ENCODE measurements at places on chromosomes 3 and 15.

GRCh38 chr3:33659856-33660434, 58.1 kb downstream of the CLASP2 start:
- ATAC-seq, result no peak
- peak overlapping the region; percentile 76 for H3K27ac ChIP-seq
- H3K4me1 ChIP-seq, result peaks cover 16% of the 10 kb centered on the region
- H3K36me3 ChIP-seq, result no peaks in the 10 kb centered on the region
- H3K27me3 ChIP-seq, result no peaks in the 10 kb centered on the region
- peak overlapping the region; percentile 51 for H3K4me3 ChIP-seq

DNA sequence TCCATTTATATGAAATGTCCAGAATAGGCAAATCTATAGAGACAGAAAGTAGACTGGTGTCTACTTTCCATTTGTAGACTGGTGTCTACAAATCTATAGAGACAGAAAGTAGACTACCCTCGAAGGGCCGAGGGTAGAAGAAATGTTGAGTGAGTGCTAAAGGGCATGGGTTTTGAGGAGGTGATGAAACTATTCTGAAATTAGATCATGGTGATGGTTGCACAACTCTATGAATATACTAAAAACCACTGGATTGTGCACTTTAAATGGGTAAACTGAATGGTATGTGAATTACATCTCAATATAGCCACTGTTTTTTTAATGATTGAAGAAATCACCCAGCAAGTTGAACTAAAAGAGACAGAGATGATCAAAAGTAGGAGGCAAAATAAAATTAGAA, 27.9 kb downstream of the TP53BP1 start:
- H3K4me3 ChIP-seq, result no peak overlapping the region
- H3K27me3 ChIP-seq, result no peaks in the 10 kb centered on the region
- H3K4me1 ChIP-seq, result no peaks in the 10 kb centered on the region
- ATAC-seq, result no peak

- H3K36me3 ChIP-seq, result no peaks in the 10 kb centered on the region
- no peaks in the 10 kb centered on the region for H3K4me1 ChIP-seq
- H3K4me3 ChIP-seq, result no peak overlapping the region
- no peaks in the 10 kb centered on the region for H3K27me3 ChIP-seq
- ATAC-seq, result no peak
Observed at GRCh38 chr3:104629038-104629437, 737.7 kb upstream of the ALCAM start.

GRCh38 chr3:124260206-124260915, 268.4 kb upstream of the ROPN1 start:
- H3K27me3 ChIP-seq, result no peaks in the 10 kb centered on the region
- H3K36me3 ChIP-seq, result no peaks in the 10 kb centered on the region
- peak; percentile 94 for ATAC-seq
- no peak overlapping the region for H3K4me3 ChIP-seq
- peaks cover 23% of the 10 kb centered on the region for H3K4me1 ChIP-seq

DNA sequence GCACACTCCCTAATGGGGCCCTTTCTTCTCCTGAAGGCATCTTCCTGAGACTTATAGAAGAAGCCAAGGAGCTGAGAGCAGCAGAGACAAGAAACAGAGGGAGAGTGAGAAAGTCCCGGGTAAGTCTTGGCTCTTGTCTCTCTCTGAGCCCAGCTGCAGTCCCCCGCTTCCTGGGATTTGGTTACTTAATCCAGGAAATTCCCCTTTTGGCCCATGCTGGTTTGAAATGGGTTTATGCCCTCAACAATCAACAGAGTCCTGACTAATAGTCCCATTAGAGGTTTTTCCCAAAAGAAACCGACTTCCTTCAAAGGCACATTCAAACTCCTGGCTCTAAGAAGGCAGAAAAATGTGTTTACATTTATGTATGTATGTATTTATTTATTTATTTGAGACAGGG, 22.0 kb downstream of the TMEM158 start:
- H3K36me3 ChIP-seq, result no peaks in the 10 kb centered on the region
- H3K27ac ChIP-seq, result no peak overlapping the region
- no peaks in the 10 kb centered on the region for H3K4me1 ChIP-seq
- no peak for ATAC-seq

DNA sequence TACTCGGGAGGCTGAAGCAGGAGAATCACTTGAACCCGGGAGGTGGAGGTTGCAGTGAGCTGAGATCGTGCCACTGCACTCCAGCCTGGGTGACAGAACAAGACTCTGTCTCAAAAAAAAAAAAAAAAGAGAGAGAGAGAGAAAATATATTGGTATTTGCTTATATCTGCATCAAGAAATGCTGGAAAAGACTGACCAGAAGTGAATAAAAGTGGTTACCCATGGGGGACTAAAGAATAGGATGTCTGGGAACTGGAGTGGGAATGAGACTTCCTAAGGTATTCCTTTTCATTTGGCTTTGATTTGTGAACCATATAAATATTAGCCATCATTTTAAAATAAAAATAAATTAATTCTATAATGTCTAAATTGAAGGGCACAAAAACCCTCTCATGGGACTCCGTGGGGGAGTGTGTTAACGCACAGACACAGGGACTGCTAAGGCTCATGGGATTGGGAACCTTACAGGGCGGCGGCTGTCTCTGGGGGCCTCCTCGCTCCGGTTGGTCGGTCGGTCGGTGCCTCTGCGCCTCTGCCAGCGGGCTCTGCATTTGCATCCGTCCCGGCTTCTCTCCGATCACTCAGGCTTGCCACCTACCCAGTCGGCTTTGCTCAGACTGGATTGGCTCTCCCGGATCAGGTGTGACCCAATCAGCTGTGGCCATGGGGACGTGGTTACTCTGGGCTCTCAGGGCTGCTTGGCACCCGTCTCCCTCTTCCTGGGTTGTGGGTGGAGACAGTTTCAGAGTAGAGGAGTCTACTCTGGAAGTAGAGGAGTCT, 12.7 kb upstream of the TSPAN3 start:
- peak overlapping the region; percentile 42 for H3K27ac ChIP-seq
- H3K4me3 ChIP-seq, result peak overlapping the region; percentile 1
- peak; percentile 98 for ATAC-seq
- H3K4me1 ChIP-seq, result no peaks in the 10 kb centered on the region
- H3K36me3 ChIP-seq, result no peaks in the 10 kb centered on the region

- no peaks in the 10 kb centered on the region for H3K27me3 ChIP-seq
- no peak overlapping the region for H3K27ac ChIP-seq
- H3K4me3 ChIP-seq, result no peak overlapping the region
- no peak for ATAC-seq
Observed at GRCh38 chr3:111899966-111900365, 40.9 kb downstream of the PHLDB2 start.
